IMR-90 (cell line): ENCODE measurements at places on chromosomes 4 and X. TPM values are rescaled to one million over a fixed set of nuclear protein-coding genes. Genes with fewer than 3 reads are reported as not detected.

SLC2A9 gene
- 0.56 and 0.72 TPM in 2 replicates for total RNA-seq

SOX3 gene
- total RNA-seq = not detected in 2 replicates

NWD2 gene
- total RNA-seq = not detected in 2 replicates

LDB2 gene
- 92.8 and 116 TPM in 2 replicates for total RNA-seq

DNA sequence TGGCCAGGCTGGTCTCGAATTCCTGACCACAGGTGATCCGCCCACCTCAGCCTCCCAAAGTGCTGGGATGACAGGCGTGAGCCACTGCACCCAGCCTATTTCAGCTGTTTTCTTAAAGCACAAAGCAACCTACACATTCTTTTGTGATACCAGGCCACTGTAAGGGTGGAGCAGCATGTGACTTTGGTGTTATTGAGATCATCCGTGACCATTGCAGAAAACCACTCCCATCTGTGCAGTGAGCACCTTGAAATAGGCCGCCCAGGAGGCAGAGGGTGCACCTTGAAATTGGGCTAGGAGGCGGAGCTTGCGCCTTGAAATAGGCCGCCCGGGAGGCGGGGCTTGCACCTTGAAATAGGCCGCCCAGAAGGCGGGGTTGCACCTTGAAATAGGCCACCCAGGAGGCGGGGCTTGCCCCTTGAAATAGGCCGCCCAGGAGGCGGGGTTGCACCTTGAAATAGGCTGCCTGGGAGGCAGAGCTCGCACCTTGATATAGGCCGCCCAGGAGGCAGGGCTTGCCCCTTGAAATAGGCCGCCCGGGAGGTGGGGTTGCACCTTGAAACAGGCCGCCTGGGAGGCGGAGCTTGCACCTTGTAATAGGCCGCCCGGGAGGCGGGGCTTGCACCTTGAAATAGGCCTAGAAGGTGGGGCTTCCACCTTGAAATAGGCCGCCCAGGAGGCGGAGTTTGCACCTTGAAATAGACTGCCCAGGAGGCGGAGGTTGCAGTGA, 9.0 kb upstream of the SLC25A6 start:
- no peak overlapping the region for H3K4me3 ChIP-seq
- DNase-seq = no peak
- no peaks in the 10 kb centered on the region for H3K27me3 ChIP-seq
- H3K27ac ChIP-seq = no peak overlapping the region
- peaks cover 23% of the 10 kb centered on the region for H3K36me3 ChIP-seq
- no peaks in the 10 kb centered on the region for H3K4me1 ChIP-seq

GRCh38 chr4:109739547-109739946, 9.7 kb upstream of the PLA2G12A start:
- no peak overlapping the region for H3K4me3 ChIP-seq
- peaks cover 2% of the 10 kb centered on the region; the same call in 1 of the 2 replicates for H3K27me3 ChIP-seq
- H3K27ac ChIP-seq = no peak overlapping the region
- peak; percentile 47 for DNase-seq
- H3K36me3 ChIP-seq = no peaks in the 10 kb centered on the region

DNA sequence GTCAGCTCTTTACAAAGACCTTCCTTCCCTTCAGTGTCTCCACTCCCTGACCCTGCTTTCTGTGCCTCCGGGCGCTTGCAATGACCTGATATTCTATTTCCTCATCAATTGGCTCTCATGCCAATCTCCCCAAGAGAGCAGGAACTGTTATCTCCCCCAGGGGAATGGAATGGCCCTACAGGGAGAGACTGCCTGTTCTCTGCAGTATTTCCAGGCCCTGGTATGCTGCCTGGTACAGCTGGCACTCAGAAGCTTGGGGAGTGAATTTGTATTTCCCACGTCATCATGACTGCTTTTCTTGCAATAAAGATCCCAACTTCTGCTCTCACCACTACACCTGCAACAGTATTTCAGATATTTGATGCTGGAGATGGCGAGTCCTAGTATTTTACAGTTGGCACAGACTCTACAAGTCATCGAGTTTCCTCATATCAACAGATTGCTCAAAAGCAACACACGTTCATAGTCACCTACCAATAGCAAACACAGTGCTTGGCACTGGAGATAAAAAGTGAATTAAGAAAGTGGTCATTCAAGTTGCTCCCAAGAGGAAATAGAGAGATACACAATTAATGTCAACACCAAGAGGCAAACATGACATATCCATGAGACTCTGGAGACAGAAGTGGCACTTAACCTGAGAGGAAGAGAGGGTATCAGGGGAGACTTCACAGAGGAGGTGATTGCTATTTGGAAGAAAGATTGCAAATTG, 90.5 kb upstream of the EGFL6 start:
- no peak for DNase-seq
- no peak overlapping the region for H3K27ac ChIP-seq
- peaks cover 1% of the 10 kb centered on the region for H3K4me1 ChIP-seq
- H3K27me3 ChIP-seq = no peaks in the 10 kb centered on the region; the same call in 1 of the 2 replicates
- H3K4me3 ChIP-seq = no peak overlapping the region
- H3K36me3 ChIP-seq = no peaks in the 10 kb centered on the region

GRCh38 chrX:3462166-3462508, 115.7 kb upstream of the MXRA5 start:
- H3K36me3 ChIP-seq = no peaks in the 10 kb centered on the region
- no peak overlapping the region for H3K27ac ChIP-seq
- no peaks in the 10 kb centered on the region for H3K4me1 ChIP-seq
- no peak overlapping the region for H3K4me3 ChIP-seq

DNA sequence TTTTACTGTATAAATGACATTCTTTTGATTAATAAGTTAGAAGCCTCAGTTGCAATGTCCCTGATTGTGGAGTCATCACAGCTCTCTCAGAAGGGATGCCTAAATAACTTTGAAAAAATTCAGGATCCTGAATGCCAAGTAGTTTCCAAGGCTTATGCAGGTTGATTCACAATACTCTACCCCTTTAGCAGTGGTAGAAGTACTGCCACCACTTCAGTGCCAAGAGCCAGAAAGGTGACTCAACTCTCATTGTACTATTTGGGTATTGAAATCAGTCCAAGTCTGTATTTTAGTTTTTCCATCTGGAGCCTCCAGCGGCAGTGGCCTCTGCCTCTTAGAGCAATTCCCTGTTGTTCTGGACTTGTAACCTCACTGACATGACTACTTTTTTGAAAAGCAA, 320.1 kb upstream of the NDST4 start:
- no peak for DNase-seq
- H3K36me3 ChIP-seq = no peaks in the 10 kb centered on the region
- no peak overlapping the region for H3K4me3 ChIP-seq
- H3K27ac ChIP-seq = no peak overlapping the region
- no peaks in the 10 kb centered on the region for H3K27me3 ChIP-seq
- no peaks in the 10 kb centered on the region for H3K4me1 ChIP-seq
